ENCODE measurements at places on chromosomes 1 and 21.
A peak's percentile ranks its signal among the peaks of the same experiment; 100 is the strongest.

DNA sequence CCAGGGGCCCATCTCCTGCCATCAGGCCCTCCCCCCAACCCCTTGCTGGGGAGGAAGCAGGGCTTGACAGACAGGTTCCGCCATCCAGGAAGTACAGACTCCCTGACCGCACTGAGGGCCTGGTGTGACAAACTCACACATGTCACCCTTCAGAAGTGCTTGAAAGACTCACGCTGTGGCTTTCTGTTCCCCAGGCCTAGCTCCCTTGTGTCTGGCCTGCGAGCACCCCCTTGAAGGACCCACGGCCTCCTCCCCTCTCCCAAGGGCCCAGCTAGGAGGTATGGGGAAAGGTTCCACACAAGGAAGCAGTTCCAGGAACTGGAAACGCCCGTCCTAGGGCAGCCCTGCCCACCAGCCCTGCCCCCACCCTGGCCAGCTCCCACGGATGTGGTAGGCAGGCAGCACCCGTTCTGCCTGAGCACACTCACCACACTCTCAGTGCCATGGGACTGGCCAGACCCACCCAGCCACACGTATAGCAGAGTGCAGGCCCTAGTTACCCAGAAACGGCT lies 26.7 kb downstream of the SLC2A1 start:
- DNase-seq: no peak

GRCh38 chr1:31888291-31888690 lies 49.9 kb downstream of the PTP4A2 start:
- DNase-seq: no peak

DNA sequence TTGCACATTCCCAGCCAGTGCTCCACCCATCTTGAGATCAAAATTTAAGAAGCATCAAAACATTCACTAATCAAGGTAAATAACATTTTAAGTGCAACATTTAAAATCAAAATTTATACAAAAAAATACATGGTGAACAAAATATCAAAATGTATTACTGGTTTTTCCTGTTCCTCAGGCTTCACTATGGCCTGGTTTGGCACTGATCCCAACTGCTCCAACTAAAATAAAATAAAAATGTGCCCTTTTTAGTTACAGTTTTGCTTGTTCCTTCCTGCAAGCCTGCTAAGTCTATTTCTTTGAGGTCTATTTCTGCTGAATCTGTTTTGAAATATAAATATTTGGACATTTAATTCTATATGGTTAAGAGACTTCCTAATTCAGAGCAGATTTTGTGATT lies 54.9 kb downstream of the ADAMTS1 start:
- DNase-seq: no peak

DNA sequence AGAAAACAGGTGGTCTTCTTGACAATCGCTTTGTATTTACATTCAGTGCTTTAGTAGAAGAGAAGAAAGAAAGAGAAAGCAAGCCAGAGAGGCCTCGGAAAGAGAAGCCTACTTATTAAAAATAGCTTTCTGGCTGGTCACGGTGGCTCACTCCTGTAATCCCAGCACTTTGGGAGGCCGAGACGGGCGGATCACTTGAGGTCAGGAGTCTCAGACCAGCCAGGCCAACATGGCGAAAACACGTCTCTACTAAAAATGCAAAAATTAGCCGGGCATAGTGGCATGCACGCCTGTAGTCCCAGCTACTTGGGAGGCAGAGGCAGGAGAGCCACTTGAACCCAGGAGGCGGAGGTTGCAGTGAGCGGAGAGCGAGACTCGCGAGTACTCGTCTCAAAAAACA lies 1.8 kb upstream of the SLC19A2 start:
- no peak for DNase-seq

GRCh38 chr1:2180297-2181245 lies 14.0 kb downstream of the FAAP20 start:
- no peak for DNase-seq

DNA sequence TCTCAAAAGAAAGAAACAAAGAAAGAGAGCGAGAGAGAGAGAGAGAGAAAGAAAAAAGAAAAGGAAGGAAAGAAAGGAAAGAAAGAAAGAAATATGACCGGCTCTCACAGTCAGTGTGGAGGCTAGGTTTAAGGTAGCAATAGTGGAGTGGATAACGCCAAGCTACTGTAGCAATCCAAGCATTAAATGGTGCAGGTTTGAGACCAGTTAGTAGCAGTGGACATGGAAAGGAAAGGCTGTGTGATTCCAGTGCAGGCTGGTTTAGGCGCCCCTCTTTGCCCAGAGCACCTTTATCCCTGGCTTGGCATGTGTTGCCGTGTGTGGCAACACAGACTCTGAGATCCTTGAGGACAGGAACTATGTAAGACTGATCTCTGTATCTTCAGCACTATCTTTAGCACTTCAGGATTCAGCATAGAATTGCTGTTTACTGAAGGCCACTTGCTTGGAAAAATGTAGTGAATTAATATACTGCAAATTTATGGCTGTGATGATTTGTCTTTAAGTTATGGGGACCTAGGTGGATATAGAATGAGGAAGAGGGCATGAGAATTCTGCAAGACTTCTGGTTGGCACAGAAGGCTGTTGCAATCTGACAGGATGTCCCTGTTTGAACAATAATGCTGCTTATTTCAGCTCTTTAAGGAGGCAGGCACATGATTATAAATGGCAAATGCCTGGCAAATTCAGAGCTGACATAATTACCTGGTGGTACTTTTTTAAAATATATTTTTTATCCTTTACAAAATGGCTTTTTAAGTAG lies 10.8 kb upstream of the OSBPL9 start:
- DNase-seq: no peak

GRCh38 chr1:220873868-220874655 lies 5.2 kb upstream of the HLX start:
- DNase-seq: peak; percentile 65

- peak; percentile 41 for DNase-seq
These were observed 4.7 kb downstream of the FOXO6 start for GRCh38 chr1:41365772-41366454.

DNA sequence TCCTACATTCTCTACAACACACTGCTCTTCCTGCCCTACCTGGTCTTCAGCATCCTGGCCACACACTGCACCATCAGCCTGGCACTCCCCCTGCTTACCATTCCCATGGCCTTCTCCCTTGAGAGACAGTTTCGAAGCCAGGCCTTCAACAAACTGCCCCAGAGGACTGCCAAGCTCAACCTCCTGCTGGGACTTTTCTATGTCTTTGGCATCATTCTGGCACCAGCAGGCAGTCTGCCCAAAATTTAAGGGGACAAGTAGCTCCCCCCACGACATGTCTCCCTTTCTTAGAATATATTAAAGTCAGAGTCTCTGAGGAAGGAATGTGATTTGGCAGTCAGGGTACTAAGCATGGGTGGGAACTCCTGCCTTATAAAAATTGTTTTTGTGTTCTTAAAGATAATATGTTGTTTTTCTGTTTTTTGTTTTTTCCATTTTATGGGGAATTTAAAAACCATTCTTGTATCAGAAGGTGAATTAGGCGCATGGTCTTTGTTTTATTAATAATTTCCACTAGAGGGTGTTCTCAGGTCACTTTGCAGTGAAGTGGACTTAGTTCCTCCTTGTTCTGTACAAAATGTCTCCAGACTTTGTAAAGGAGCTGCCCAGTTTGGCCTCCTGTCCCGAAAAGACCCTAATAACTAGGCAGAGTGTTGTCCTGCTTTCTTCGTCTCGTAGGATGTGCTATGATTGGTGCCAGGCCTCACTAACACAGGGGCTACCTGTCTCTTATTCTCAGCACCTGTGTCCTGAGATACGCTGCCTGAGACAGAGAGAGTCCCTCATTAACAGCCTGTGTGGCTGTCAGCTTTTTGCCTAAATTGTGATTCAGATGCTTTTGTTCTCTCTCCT lies 13.1 kb downstream of the UBIAD1 start:
- DNase-seq: peak; percentile 26

DNA sequence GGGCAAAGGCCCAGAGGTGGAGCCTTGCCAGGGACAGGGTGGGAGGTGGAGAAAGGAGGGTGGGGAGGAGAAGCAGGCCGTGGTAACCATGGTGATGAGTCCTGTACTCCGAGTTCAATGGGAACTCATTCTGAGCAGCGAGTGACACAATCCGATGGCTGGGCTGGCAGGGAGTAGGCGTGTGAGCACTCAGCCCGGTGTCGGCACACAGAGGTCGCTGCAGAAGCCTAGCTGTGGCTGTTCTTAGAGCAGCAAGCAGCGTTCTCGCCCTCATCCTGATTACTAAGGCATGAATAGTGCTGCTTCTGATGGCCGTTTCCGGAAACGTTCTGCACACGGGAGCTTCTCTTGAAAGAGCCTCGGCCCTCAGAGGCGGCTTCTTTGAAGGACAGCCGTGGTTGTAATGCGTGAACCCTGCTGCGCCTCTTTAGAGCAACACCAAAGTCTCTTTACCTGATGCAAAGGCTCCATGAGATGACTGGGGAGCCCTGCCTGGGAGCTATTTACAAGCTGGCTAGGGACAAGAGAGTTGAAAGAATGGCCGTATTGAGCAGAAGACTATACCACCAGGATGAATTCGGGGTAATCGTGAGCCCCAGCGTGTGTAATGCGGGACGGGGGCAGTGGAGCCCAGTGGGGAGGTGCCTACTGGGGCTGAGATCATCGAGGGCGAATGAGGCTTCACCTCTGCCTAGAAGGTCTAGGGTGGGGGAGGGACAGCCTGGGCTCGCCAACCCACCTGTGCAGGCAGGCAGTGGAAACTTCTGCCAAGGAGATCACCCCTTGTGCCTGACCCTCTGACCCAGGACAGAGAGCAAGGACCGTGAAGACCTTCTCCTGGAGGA lies 72.8 kb upstream of the PAX7 start:
- DNase-seq: no peak

- no peak for DNase-seq
These were observed 70.3 kb downstream of the MORN1 start for GRCh38 chr1:2320760-2321667.

GRCh38 chr1:241495741-241496140 lies 23.8 kb downstream of the FH start:
- DNase-seq: no peak

DNA sequence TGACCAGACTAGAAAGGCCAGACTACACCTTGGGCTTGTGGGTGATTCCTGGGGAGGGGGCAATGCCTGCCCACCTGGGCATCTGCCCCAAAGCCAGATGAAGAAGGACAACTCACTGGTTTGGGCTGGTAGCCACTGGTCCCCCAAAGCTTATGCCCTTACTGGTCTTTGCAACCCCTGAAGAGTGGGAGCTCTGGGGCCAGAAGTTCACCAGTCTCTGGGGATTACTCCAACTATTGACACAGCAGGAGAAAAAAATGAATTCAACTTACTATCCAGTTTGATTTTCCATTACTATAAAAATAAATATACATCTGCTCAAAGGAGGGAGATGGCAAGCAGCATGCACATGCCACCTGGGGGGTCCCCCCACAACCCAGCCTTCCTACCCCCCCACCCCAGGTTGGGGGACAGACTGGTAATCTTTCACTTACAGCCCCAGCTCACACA lies 2.6 kb downstream of the AHDC1 start:
- no peak for DNase-seq

DNA sequence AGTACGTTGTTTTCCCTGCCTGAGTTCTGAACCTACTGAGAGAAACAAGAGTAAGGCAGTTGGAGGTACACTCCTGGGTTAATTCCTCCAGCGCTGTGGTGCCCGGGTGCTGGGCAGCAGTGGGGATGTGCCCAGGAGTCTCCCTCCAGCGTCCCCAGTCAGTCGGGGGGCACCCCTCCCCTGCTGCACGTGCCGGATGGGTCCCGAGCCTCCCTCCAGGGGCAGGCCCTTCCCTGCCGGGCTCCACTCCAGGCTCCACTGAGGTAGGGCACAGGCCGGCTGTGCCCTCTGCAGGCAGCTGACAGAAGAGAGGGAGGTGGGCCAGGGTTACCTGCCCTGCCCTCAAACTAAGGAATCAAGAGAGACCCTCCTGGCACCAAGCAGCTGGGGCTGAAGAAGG lies 238.1 kb upstream of the VAMP3 start:
- no peak for DNase-seq

DNA sequence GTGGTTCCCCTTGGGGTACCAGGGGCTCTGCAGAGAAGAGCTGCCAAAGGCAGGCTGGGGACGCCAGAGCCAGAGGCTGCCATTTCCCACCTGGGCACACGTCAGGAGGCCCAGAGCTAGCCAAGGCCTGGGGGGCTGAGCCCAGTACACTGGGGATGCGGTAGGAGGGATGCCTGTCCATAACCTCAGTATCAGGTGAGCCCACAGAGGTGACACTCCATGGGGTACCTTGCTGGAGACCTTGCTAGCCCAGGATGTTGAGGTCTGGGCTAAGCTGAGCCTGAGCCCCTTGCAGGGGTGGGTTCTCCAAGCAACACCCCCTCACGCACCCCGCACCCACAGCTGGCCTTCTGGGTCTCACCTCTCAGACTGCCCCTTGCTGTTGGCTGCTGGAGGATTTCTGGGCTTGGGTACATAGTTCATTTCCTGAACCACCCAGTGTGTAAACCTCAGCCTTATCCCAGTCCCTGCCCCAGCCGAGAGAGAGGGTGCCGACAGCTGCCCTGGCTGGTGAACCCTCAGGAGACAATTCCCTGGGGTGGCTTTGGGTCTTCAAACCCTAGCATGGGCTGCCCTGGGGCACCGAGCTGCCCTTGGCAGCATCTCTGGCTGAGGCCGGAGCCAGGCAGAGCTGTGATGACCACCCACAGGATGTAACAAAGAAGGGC lies 92.5 kb upstream of the VAMP3 start:
- DNase-seq: no peak

- no peak for DNase-seq
These were observed 100.4 kb downstream of the CACHD1 start for GRCh38 chr1:64570267-64570855.

GRCh38 chr1:8055973-8056372 lies 29.9 kb upstream of the ERRFI1 start:
- peak; percentile 36 for DNase-seq

DNA sequence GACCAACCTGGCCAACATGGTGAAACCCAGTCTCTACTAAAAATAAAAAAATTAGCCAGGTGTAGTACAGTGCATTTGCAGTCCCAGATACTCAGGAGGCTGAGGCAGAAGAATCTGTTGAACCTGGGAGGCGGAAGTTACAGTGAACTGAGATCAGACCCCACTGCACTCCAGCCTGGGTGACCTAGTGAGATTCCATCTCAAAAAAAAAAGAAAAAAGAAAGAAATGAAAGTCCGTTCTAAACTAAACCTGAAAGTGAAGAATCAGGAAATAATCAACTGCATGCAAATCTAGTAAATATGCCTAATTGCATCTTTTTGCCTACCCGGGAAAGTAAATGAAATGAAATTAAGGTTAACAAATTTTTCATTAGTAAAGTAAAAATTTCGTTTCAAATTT lies 99.6 kb downstream of the ZZZ3 start:
- no peak for DNase-seq

DNA sequence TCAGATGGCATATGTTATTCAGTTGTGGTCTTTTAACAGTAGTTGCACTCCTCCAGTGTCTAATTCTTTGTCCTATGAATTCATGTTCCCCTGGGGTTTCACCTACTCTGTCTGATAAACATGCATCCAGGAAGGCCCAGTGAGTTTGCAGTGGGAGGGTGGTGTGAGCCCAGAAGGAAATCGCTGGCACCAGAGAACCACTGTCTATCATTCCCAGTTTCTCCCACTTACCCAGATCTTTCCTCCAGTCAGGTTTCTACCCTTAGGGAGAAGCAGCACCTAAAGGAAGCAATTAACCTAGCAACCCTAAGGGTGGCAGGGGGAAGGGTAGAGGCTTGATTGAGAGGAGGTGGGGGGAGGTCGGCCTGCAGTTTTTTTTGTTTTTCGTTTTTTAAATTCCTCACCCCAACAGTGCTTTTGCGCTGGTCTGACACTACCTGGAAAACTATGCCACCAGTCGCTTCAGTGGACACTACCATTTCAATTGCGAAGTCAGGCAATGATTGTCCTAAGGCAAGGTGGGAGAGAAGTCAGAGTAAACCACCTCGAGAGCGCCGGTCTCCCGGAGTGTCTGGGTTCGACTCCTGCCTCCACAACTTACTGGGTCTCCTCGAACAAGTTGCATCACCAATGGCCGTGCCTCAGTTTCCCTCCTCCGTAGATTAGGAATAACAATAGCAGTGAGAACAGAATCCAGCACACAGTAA lies 766 bp upstream of the SLC44A3 start:
- DNase-seq: no peak
